ENCODE measurements at places on chromosomes 2 and 18.

GRCh38 chr2:205435970-205436369 lies 246.3 kb upstream of the NRP2 start:
- DNase-seq, result no peak

GRCh38 chr2:127101756-127102477 lies 5.0 kb downstream of the BIN1 start:
- no peak for DNase-seq

DNA sequence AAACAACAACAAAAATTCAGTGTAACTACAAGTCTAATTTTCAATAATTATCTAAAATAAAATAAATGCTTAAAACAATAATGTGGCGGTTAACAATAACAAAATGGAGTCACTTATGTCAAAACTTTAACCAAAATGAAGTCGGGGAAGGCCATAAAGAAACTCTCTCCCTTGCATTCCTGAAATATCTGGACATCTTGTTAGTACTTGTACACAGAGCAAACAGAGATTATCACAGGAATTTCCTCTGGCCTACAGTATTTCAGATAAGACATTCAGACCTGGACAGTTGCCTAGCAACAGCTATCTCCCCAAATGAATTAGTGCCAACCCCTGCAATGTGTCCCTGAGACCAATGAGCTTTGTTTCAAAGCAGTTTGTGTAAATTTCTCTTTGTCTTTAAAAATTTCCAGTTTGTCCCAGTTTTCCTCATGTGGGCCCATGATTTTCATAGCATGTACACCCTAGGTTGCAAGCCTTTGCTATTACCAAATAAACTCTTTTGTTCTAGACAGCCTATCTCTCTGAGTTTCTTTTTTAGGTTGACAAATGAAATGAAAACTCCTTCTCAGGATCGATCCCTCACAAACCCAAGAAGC lies 68.6 kb downstream of the EXOC6B start:
- DNase-seq, result peak; percentile 10

DNA sequence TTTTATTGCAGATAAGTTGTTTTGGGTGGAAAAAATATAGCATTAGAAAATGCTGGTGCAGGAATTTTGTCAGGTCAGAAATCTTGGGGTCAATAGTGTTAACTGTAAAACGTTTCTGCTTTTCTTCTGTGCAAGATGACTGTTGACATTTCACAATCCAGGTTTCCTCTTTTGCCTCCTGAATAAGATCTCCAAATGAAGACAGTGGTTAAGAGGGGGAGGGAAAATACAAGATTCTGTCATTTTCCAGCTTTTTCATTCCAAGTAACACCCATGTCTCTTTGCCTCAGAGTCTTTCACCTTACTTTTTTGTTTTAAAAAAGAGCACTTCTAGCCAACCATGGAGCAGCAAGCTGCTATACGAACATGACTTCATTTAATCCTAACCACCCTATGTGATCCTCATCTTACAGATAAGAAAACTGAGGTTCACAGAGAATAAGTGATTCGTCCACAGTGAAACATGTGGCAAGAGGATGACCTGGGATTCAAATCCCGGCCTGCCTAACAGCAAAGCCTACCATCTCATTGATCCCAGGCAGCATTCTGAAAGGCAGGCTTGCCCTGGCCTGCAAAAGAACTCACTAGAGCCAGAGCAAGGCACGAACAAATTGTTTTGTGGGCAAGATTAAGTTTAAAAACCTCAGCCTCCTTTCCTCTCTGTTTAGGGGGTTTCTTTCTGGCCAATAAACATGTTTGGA lies 3.0 kb downstream of the PLEK start:
- no peak for DNase-seq

GRCh38 chr18:60024857-60025256 lies 125.1 kb downstream of the PMAIP1 start:
- no peak for DNase-seq

GRCh38 chr2:6053743-6054142 lies 361.6 kb downstream of the SOX11 start:
- no peak for DNase-seq

DNA sequence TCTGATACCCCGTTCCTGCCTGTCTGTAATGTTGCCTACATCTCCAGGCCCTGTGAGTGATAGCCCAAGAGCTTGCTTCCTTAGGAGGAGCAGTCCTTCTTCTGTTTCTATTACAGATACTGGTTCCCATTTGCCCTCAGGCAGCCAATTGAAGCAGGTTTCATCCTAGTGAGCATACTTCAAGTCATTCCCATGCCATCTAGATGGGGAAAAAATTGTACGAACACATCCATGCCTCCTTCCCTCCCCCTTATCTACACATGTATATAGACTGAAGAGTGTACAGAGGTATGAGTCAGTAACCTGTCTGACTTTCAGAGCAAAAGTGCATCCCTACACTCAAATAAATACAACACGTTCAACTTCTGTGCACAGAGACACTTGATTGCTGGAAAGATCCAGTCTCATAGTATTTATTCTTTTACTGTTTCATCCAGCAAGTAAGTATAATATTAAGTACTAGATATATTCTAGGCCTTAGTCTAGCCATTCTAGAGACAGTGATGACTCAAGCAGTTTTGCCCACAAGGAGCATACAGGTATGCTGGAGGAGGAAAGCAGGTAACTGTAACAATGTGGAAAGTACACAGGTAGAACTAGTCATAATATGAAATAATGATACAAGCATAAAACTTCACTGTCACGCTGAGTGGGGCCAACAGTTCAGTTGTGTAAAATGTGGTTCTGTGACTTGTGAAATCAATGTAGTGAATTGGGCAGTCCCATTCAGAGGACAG lies 153.4 kb downstream of the MGAT5 start:
- no peak for DNase-seq

DNA sequence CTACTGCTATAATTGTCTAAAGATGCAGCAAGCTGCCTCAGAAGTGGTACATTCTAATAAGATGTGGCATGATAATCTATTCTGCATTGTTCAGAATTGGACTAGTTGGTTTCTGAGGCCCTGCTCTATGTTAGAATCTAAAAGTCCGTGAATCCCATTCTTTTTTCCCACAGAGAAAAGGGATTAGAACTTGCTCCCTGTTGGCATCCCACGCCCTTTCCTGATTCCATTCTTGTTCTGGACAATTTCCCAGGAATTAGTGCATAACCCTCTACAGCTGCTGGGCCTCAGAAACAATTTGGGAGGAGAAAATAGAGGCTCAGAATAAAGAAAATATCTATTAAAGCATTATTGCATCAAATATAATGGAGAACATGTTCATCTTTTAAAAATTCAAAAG lies 282.7 kb downstream of the NRXN1 start:
- DNase-seq, result no peak

DNA sequence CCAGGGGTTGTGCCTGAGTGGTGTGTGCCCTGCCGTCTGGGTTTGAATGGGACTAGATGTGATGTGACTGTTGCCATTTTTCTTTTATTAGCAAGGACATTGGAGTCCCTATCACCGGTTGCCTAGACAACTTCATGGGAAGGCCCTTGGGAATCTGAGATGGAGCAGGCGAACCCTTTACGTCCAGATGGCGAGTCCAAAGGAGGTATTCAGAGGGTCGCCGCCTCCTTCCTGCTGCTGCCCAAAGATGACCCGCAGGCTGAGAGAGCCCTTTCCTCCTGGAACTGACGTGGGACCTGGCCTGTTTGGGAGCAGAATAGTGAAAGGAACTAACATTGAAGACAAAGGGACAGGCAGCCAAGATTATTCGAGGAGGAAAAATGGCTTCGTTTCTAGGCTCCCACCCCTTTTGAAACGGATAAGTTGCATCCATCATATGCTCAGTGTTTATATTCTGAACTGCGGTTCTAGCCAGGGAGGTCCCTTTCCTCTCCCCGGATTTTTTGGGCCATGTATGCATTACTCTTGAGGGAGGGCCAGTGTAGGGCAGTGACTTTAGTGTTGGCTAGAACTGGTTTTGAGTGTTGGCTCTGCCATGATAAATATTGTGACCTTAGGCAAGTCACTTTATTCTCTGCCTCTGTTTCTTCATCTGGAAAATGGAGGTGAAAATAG lies 673 bp downstream of the CENPO start:
- no peak for DNase-seq

- no peak for DNase-seq
Measured at GRCh38 chr2:161096336-161096735, 63.9 kb upstream of the TANK start.

DNA sequence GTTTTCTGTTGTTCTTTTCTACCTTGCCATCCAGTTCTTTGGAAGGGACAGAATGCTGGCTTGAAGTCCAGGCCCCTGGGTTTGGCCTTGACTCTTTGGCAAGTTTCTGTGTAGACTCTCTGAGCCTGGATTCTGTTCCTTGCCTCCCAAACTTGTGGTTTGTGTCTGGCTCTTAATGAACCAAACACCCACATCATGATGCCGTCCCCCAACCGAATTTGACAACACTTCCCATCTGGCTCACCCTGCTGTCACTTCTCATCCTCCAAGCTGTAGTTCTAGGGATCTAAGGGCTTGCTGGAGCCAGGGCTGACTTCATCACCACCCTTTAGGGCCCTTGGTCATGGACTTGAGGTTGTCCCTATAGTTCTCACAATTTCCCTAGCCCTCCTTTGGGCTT lies 68.9 kb upstream of the CELF4 start:
- no peak for DNase-seq
